ENCODE measurements at places on chromosomes 5 and 9. TPM values are rescaled to one million over a fixed set of nuclear protein-coding genes. Genes with fewer than 3 reads are reported as not detected.
A peak's percentile ranks its signal among the peaks of the same experiment; 100 is the strongest.

Gene FIBCD1
- total RNA-seq = not detected

Gene CCL27
- not detected for total RNA-seq

DNA sequence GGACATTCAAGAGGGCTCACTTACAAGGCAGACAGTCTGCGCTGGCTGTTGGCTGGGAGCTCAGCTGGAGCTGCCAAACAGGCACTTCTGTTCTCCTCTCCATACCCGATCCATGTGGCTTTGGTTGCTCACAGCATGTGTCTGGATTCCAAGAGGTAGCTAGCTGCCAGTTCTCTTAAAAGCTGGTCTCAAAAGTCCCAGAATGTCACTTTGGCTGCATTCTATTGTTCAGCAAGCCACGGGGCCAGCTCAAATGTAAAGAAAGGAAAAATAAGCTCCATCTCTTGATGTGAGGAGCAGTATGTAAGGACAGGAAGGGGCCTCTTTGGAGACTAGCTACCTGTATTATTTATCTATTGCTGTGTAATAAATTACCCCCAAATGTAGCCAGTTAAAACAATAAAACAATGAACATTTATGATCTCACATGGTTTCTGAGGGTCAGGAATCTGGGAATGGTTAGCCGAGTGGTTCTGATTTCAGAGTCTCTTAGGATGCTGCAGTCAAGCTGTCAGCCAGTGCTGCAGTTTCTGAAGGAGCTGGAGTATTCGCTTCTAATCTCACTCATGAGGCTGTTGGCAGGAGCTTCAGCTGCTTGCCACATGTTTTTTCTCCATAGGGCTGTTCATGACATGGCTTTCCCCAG is 112.7 kb upstream of the CLINT1 start:
- H3K36me3 ChIP-seq = no peaks in the 10 kb centered on the region
- no peak overlapping the region for H3K27ac ChIP-seq
- H3K4me3 ChIP-seq = no peak overlapping the region

- no peak for DNase-seq
- no peak overlapping the region for H3K27ac ChIP-seq
- peaks cover 13% of the 10 kb centered on the region for H3K27me3 ChIP-seq
- no peaks in the 10 kb centered on the region for H3K36me3 ChIP-seq
- no peak overlapping the region for H3K4me3 ChIP-seq
These were observed 80.2 kb downstream of the TMEM174 start for GRCh38 chr5:73253047-73253660.

DNA sequence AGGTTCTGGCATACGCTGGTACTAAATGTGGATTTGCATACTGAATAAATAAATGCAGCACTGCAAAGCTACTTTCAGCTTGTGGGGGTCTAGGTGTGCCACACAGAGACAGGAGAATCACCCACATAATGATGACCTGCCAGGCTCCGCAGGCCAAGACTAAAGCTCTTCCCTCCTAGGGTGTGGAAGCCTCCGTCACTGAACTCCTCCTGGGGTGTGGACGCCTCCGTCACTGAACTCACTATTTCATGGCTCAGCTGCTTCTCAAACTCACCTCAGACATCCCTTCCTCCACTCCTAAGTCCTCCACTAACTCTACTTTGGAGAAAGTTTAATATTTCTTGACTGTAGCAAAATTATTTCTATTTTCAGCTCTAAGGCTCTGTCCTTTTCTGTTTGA is 65.3 kb upstream of the GOLPH3 start:
- H3K4me1 ChIP-seq = no peaks in the 10 kb centered on the region
- H3K4me3 ChIP-seq = no peak overlapping the region
- H3K36me3 ChIP-seq = peaks cover 37% of the 10 kb centered on the region
- no peak overlapping the region for H3K27ac ChIP-seq
- H3K27me3 ChIP-seq = no peaks in the 10 kb centered on the region

Gene PRSS3
- total RNA-seq = not detected

DNA sequence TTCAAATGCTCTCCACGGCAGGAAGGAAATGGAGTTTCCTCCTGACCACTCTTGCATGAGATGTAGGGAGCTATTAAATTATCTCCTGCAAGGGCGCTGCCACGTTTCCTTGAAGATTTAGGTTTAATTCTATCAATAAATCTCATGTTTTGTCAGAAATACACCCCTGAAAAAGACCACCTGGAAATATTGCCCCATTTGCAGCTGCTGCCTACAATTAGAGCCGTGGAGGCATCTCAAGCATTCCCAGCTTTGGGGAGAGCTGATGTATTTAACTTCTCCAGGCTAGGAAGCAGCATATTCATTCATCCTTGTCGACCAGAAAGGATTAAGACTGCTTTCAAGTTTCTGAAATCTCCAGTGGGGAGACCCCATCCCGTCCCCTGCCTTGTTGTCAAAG is 40.5 kb downstream of the CCNJL start:
- no peaks in the 10 kb centered on the region for H3K36me3 ChIP-seq
- peaks cover 5% of the 10 kb centered on the region for H3K27me3 ChIP-seq
- peaks cover 4% of the 10 kb centered on the region for H3K4me1 ChIP-seq
- no peak overlapping the region for H3K27ac ChIP-seq
- no peak for DNase-seq

Gene HTR4
- not detected for total RNA-seq

DNA sequence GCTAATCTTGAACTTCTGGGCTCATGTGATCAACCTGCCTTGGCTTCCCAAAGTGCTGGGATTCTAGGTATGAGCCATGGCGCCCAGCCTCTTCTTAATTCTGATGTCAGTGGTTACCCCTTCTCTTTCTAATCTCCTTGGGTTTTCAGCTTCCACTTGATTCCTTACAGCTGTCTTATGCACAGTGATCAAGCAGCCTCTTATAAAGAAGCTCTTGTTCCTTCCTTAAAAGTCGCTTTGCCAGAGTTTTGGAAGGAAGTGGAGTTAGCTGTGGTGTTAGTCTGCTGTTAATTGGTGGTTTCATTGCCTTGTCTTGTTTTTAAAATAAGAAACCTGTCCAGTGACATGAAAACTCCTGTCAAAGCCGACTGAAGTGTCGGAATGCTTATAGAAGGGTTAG is 128.1 kb upstream of the CACNA1B start:
- no peaks in the 10 kb centered on the region for H3K27me3 ChIP-seq
- H3K4me1 ChIP-seq = peaks cover 13% of the 10 kb centered on the region
- H3K4me3 ChIP-seq = no peak overlapping the region
- no peak overlapping the region for H3K27ac ChIP-seq

Gene HIGD2A
- 93.5 TPM for total RNA-seq

DNA sequence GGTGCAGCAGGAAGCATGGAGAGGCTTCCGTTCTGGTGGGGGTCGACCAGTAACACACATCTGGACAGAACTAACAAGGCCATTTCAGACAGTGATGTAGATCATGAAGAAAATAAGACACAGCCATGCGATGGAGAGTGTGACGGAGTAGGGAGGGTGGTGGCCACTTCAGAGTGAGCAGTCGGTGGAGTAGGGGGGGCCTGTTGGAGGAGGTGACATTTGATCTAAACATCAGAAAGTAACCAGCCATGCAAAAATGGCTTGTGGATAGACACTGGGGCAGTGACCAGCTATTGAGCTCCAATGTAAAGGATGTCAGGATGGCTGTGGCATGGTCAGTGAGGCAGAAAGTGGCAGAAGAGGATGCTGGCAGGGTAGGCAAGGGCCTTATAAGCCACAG is 65.9 kb downstream of the PPARGC1B start:
- H3K36me3 ChIP-seq = no peaks in the 10 kb centered on the region
- DNase-seq = no peak
- H3K4me3 ChIP-seq = no peak overlapping the region
- H3K27ac ChIP-seq = no peak overlapping the region
- no peaks in the 10 kb centered on the region for H3K4me1 ChIP-seq

DNA sequence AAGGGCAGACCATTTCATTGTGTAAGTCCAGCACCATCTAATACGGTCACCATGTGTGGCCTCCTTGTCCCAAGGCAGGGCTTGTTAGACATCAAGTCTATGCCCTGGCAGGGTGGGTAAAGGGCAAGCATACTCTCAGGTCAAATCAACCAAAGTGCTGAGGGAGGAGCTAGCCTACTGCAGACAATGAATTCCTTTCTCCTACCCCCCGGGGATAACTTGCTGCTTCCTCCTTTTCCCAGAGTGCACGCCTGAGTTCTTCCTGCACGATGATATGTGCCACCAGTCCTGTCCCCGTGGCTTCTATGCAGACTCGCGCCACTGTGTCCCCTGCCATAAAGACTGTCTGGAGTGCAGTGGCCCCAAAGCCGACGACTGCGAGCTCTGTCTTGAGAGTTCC is 71.4 kb downstream of the RFK start:
- H3K27me3 ChIP-seq = no peaks in the 10 kb centered on the region
- no peaks in the 10 kb centered on the region for H3K36me3 ChIP-seq

Gene KIAA0825
- total RNA-seq = 0.47 TPM

GRCh38 chr5:141850244-141850768 is 27.9 kb downstream of the PCDH1 start:
- DNase-seq = peak; percentile 11
- H3K27ac ChIP-seq = peak overlapping the region; percentile 86

DNA sequence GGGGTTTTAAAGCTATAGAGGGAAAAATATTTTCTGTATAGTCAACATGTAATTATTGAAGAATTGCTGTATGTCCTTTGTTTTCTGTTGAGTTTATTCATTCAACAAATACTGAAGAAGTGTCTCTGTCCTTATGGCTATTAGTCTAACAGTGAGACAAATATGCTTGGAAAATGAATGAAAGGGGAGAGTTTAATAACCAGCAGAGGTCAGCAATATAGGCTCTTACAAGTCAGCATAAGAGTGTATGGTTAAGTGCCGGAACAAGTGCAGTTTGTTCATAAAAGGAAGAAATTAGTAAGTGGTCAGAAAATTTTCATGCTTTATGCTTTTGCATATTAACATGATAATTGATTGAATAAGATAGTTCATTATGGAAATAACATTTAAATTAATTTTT is 3.6 kb downstream of the SCAMP1 start:
- no peak overlapping the region for H3K4me3 ChIP-seq
- peaks cover 4% of the 10 kb centered on the region for H3K36me3 ChIP-seq
- no peak overlapping the region for H3K27ac ChIP-seq
- DNase-seq = no peak
- peaks cover 31% of the 10 kb centered on the region for H3K4me1 ChIP-seq
- no peaks in the 10 kb centered on the region for H3K27me3 ChIP-seq

DNA sequence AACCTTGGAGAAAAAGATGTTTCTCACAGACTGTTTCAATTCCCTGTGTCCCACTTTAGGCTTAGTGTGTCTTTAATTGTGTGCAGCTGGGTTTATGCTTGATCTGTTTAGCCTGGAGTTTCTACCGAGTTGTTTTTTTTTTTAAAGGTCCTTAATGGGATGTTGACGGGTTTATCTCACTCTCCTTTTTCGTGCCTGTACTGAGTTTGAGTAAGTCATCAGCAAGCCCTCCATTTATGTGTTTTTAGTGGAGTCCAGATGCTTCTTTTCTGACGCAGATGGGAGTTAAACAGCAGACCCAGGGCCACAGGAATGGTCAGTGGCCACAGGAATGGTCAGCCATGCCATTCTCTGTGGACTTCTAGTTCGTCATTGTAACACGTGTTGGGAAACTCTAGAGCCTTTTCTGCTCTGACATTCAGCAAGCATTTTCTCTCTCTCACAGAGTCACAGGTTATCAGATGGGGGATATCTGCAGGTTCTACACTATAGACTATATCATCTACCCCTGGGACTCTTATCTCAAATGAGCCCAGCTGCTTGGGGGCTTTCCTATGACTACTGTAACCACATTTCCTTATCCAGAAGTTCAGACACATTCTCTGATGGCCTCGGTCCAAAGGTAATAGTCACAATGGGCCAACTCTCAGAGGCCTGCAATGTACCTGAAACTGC is 190.5 kb downstream of the TTLL11 start:
- no peaks in the 10 kb centered on the region for H3K36me3 ChIP-seq
- H3K27me3 ChIP-seq = peaks cover 10% of the 10 kb centered on the region
- H3K27ac ChIP-seq = no peak overlapping the region
- no peak overlapping the region for H3K4me3 ChIP-seq
- DNase-seq = no peak
- H3K4me1 ChIP-seq = no peaks in the 10 kb centered on the region

GRCh38 chr5:68557162-68557936 is 341.8 kb downstream of the PIK3R1 start:
- H3K27me3 ChIP-seq = peaks cover 1% of the 10 kb centered on the region
- DNase-seq = no peak
- no peak overlapping the region for H3K27ac ChIP-seq

DNA sequence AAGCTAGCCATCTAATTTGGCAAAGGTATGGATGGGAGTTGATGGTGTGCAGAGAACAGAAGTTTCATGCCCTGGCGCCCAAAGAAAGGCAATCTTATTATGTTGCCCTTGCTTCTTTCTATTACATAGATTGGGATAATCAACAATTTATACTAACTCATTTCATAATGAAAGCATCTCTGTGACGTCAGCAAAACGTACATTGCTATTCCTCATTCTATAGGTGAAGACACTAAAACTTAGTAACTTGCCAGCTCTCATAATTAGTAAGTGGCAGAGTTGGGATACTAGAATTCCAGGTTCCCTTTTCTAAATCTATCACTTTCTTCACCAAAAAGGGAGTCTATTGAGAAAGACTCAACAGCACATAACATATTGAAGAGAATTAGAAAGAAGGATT is 374.8 kb downstream of the NR2F1-AS1 start:
- H3K27ac ChIP-seq = no peak overlapping the region
- H3K4me1 ChIP-seq = no peaks in the 10 kb centered on the region
- H3K27me3 ChIP-seq = no peaks in the 10 kb centered on the region
- H3K4me3 ChIP-seq = no peak overlapping the region
- H3K36me3 ChIP-seq = no peaks in the 10 kb centered on the region
- no peak for DNase-seq

DNA sequence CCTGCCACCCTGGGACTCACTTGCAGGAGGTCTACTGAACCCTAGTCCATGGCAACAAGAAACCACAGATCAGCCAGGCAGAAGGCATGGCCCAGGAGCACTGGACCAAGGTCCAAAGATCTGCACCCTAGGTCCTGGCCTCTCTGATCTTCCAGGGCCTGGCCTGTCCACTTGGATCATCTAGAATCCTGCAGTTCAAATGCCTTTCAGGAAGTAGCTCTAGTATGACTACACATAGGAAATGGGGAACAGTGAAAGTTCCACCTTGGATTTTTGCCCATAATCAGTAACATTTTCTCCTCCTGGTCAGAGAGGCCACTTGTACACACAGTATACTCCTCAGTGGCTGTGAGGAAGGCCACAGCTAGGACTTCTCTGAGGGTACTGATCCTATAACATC is 11.5 kb downstream of the ANXA6 start:
- peaks cover 58% of the 10 kb centered on the region for H3K36me3 ChIP-seq
- peaks cover 92% of the 10 kb centered on the region for H3K4me1 ChIP-seq
- H3K27ac ChIP-seq = peak overlapping the region; percentile 55
- no peak overlapping the region for H3K4me3 ChIP-seq

Gene PCSK5
- 3.7 TPM for total RNA-seq

GRCh38 chr9:129362287-129363000 is 184.4 kb upstream of the IER5L start:
- peaks cover 4% of the 10 kb centered on the region for H3K27me3 ChIP-seq
- H3K4me1 ChIP-seq = no peaks in the 10 kb centered on the region
- H3K36me3 ChIP-seq = no peaks in the 10 kb centered on the region
- H3K27ac ChIP-seq = no peak overlapping the region
- no peak for DNase-seq

Gene TMEM252
- total RNA-seq = not detected

- H3K4me1 ChIP-seq = no peaks in the 10 kb centered on the region
- H3K27ac ChIP-seq = no peak overlapping the region
- H3K27me3 ChIP-seq = no peaks in the 10 kb centered on the region
These were observed 58.6 kb downstream of the WDR70 start for GRCh38 chr5:37437711-37438110.

All from activated T-helper 1 cell treated with anti-CD3 and anti-CD28 coated beads, Interleukin-12 subunit alpha, Interleukin-12 subunit beta, Interleukin-2, Interleukin-4 antibody, amounts not matched to agents 30 ng/mL and 10 ng/mL and 1 ng/mL, durations not matched to agents 14 hours and 24 hours and 36 hours (primary cell).